ENCODE measurements at places on chromosomes 6 and 20.

DNA sequence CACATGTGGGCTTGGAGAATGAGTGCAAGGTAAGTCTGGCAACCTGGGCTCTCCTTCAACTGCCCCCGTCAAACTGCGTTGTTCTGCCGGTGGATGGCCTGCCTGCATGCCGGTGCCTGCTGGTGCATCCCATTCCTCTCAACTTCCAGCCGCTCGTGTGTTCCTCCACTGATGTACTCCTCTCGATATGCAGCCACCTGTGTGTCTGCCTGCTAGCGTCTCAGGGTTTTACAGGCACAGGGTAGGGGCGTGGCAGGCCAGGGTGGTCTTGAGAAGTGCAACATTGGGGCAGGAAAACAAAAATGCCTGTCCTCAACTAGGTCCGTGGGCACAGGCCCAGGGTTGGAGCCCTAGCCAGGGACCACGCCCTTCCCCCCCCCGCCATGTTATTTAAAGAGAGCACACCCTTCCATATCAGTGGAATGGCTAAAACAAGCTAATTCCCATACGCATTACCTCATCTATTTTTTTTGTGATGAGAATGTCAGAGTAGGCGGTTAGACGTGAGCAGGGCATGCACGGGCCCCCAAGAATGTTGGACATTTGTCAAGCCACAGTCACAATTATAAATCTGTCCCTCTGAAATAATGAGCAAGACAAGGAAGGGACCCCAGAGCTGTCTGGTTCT lies 33.2 kb downstream of the SERPINB6 start:
- no peak for DNase-seq

GRCh38 chr6:46781478-46782378 lies 11.5 kb upstream of the MEP1A start:
- no peak for DNase-seq

DNA sequence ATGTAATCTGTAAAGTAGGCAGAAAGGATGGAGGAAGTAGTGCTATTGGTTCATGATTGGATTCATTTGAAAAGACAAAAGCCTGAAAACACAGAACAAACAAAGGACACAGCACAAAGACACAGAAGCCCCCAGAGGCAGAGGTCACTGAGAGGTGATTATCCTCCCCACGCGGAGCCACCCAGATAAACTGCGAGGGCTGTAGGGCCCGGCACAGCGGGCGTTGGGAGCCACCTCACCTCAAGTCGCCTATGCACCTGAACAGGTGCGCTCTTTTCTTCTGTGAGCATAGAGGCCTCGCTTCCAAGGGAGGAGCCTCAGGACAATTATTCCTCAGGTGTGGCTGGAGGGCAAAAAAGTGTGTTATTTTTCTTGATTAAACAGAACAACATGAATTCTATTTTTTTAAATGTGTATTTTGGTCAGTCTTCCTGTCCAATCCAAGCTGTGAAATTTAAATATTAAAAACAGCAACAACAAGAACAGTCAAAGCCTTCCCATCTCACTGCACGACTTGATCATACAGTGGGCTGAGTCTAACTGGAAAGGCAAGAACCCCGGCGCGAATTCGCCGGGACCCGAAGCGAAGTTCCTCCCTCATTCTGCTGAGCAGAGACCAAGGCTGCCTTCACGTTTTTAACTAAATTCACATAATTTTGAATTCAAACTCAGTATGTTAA lies 205.3 kb downstream of the THBS2 start:
- DNase-seq: no peak

DNA sequence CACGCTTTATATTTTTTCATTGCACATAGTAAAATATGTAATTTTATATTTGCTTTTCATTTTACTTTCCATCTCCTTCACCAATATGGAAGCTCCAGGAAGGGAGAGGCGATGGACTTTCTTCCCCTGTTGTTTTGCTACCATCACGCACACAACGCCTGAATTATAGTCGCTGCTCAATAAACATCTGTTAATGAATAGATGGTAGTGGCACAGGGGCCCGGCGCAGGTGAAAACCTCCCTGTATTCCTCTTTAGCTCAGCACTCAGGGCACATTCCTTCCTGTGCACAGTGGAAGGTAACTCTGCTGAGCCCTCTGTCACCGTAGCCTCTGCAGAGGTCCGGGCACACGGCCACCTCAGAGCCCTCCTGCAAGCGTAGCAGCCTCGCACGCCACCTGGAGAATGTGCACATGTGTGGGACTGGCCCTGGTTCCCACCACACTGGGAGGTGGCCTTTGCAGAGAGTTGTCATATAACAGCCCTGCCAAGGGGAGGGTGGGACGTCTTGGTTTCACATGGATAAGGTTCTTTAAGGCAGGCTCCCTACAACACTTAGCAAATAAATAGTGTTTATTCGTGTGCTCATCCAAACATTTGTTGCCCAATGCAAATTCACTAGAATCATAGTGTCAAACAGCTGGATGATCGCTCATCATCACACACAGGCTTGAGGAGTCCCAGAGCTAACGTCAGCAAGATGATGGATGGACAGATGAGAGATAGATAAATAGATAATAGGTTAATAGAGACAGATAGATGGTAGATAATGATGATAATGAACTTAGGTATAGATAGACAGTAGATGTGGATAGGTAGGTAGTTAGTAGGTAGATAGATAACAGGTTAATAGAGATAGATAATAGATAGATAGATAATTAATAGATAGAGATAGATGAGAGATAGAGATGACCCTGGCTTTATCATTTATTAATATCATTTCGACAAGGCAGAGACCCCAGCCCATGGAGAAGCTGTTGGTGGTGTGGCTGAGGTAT lies 32.3 kb upstream of the AFDN start:
- no peak for DNase-seq

GRCh38 chr6:69884231-69884630 lies 17.9 kb downstream of the COL19A1 start:
- no peak for DNase-seq

DNA sequence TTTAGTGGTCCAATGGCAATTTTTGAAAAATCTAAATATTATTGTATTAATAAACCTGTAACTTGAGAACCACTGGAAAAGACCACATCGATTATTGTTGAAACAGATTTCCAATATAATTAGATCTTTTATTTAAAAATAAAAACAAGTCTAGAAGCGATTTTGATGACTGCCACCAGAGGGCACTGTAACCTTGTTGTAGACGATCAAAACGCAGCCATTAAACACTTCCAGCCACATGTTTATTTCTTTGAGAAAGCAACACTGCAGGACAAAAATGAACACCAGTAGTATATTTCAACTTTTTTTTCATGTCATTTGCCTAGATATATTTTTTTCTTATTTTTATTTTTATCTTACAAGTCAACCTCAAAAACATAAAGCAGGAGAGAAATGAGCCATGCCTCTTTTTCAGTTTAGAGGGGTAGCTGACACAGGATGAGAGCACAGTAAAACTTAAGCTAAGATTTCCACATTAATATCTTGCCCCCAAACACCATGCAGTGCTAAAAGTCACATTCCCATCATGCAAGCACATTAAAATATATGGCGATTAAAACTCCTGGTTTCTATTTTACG lies 115.4 kb downstream of the OPRM1 start:
- no peak for DNase-seq

DNA sequence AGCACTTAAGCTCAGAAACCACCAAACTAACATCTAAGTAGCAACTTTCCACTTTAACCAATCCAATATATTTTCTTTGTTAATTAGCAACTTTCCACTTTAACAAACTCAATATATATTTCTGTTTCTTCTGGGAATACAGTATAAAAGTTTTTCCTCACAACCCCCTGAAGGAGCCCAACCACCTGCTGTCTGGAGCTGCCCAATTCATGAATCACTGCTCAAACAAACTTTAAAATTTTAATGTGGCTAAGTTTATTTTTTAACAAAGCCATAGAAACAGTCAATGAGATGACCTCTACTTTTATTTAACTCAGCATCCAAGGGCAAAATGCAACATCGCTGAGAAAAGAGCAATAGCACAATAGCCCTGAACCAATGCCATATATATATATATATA lies 500.1 kb downstream of the EPM2A start:
- DNase-seq: no peak

- no peak for DNase-seq
Observed at GRCh38 chr20:3156811-3157619, 2.6 kb downstream of the FASTKD5 start.

DNA sequence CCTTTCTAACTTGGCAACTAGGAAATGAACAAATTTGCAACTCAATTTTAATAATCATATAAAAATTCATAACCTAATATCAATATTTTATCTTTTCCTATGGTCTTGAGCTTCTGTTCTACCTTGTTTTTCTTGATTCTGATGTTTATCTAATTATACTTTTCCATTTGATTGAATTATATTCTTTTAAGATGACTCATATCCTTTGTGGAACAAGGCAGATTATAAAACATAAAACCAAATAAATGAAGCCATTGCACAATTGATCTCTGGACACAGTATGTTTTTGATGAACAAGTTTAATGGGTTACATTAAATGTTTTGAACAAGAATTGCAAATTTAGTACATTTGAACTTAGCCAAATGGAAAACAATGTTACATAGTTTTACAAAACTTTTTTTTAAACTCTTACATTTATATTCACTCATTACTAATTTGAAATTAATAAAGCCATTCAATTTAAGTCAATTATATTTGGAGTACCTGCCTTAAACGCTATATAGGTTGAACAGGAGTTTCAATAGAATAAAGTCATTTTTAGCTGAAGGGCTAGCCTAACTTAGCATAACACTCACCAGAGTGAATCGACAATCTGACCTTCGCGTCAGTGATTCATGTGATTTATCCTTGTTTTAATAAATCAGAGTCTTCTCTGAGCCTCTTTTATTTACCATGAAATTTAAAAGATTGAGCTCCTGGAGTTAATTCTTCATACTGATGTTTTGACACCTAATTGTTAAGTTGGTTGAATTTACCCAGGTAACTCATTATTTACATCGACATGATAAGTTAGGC lies 3.8 kb downstream of the NCOA7 start:
- DNase-seq: no peak

- DNase-seq: no peak
Observed at GRCh38 chr6:56660381-56660730, 17.7 kb upstream of the DST start.

GRCh38 chr6:56399250-56399671 lies 151.9 kb upstream of the COL21A1 start:
- DNase-seq: no peak

DNA sequence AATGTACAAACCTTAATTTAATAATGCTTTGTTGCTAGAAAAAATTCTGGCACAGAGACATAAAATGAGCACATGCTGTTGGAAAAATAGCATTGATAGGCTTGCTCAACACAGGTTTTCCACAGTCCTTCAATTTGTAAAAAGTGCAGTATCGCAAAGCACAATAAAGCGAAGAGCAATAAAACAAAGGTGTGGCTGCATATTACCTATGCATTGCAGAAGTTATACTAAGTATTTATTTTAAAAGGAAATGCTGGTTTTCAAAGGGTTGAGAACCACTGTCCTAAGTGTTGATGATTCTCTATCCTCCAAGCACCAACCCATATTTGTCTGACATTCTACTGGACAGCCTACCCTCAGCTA lies 54.1 kb upstream of the CAP2 start:
- DNase-seq: no peak

GRCh38 chr20:50373674-50374286 lies 136.4 kb upstream of the PTPN1 start:
- DNase-seq: no peak

DNA sequence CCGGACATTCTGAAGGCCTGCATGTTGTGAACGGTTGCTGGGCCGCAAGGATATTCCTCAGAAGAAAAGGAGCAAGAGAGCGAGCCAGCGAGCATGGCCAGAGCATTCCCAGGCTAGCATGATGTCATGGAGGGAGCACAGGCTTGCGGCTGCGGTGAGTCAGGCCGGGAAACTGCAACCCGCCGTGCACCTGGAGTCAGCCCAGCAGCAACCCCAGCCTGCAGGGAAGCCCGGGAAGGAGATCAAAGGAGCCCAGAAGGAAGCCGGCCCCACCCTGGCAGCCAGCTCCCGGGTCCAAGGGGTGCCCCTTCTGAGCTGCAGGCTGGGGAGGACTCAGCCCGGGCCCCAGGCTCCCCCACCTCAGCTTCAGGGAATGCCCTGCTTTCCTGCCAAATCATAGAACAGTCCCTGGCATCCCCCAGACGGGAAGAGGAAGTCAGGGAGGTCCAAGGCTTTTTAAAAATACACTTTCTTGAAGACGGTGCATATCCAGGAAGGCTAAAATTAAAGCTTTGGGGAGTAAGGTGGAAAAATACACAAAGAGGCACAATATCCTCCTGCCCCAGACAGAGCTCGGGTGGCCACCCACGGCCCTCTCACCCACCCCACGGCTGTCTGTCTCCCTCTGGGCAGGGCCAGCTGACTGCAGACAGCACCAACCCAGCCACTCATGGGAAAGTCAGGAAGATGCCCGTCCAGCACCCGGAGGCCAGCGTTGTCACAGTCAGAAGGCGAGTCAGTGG lies 53.7 kb downstream of the BMP7 start:
- DNase-seq: peak; percentile 55

GRCh38 chr20:57909763-57910331 lies 200.0 kb upstream of the PMEPA1 start:
- DNase-seq: no peak

DNA sequence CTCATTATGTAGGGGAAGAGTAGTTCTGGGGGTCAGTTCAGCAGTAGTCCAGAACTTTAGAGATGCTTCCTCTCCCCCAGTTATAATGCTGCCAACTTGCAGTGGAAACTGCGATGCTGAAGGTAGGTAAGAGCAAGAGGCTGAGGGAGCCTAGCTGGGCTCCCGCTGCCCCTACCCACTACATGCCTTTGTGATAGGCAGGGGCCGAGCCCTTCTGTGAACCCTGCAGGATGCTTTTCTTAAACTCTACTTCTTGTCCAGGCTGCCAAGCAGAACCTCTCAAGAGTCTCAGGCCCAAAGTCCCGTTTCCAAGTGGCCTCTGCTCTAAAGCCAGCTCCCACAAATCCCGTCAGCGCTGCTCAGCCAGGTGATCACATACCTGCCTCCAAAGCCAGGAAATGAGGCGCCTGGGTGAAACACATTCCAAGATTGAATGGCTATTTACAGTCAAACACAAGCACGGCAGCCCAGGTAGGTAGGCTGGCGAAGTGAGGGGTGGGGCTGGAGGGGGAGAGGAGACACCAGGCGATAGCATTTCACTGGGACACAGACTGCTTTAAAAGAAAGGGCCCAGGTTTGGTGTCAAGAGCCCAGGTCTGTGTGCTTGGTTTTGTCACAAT lies 150.7 kb downstream of the CD24 start:
- DNase-seq: no peak

- no peak for DNase-seq
Observed at GRCh38 chr6:76035713-76036112, 36.7 kb downstream of the IMPG1 start.

Data from GOT3 (cell line).